ENCODE measurements at places on chromosomes 4 and X. TPM values are rescaled to one million over a fixed set of nuclear protein-coding genes. Genes with fewer than 3 reads are reported as not detected.

The SSX2 gene
- not detected for total RNA-seq

The C1QTNF7 gene
- total RNA-seq: 15.1 TPM

The TBC1D8B gene
- 8.4 TPM for total RNA-seq

The AIMP1 gene
- total RNA-seq: 42.9 TPM

The TCEAL9 gene
- 45.4 TPM for total RNA-seq

The HTATSF1 gene
- total RNA-seq: 23.9 TPM

The CXorf51A gene
- not detected for total RNA-seq

The XPNPEP2 gene
- total RNA-seq: 0.93 TPM

The SERPINA7 gene
- total RNA-seq: not detected

The DRD5 gene
- total RNA-seq: not detected

The DACH2 gene
- not detected for total RNA-seq

The NALF2 gene
- not detected for total RNA-seq

The GPR50 gene
- total RNA-seq: not detected

The EFHC2 gene
- total RNA-seq: 0.17 TPM

The GUCY1A1 gene
- 76.0 TPM for total RNA-seq

The FAM47A gene
- not detected for total RNA-seq

The IL3RA gene
- total RNA-seq: 43.0 TPM

The HPGD gene
- 77.2 TPM for total RNA-seq

The TRPC5OS gene
- total RNA-seq: not detected

The MAGEC3 gene
- not detected for total RNA-seq

The CTAG2 gene
- not detected for total RNA-seq

The CCDC120 gene
- 10.8 TPM for total RNA-seq

The CXorf38 gene
- total RNA-seq: 14.1 TPM

The CXCL10 gene
- total RNA-seq: 3.3 TPM

The NXF2B gene
- not detected for total RNA-seq

The TRO gene
- 2.7 TPM for total RNA-seq

The SNX25 gene
- total RNA-seq: 98.5 TPM

The ITIH6 gene
- not detected for total RNA-seq

The LIMCH1 gene
- 369 TPM for total RNA-seq

The NCAPG gene
- total RNA-seq: 0.84 TPM

The CYSLTR1 gene
- total RNA-seq: 8.7 TPM

The CT45A5 gene
- total RNA-seq: 1.2 TPM

The NWD2 gene
- not detected for total RNA-seq

The YIPF6 gene
- 44.5 TPM for total RNA-seq
